ENCODE measurements at places on chromosomes 7 and 10.

GRCh38 chr10:5325076-5325475, 39.7 kb upstream of the UCN3 start:
- no peak for DNase-seq

GRCh38 chr10:96263669-96264068, 7.7 kb downstream of the BLNK start:
- DNase-seq = no peak

DNA sequence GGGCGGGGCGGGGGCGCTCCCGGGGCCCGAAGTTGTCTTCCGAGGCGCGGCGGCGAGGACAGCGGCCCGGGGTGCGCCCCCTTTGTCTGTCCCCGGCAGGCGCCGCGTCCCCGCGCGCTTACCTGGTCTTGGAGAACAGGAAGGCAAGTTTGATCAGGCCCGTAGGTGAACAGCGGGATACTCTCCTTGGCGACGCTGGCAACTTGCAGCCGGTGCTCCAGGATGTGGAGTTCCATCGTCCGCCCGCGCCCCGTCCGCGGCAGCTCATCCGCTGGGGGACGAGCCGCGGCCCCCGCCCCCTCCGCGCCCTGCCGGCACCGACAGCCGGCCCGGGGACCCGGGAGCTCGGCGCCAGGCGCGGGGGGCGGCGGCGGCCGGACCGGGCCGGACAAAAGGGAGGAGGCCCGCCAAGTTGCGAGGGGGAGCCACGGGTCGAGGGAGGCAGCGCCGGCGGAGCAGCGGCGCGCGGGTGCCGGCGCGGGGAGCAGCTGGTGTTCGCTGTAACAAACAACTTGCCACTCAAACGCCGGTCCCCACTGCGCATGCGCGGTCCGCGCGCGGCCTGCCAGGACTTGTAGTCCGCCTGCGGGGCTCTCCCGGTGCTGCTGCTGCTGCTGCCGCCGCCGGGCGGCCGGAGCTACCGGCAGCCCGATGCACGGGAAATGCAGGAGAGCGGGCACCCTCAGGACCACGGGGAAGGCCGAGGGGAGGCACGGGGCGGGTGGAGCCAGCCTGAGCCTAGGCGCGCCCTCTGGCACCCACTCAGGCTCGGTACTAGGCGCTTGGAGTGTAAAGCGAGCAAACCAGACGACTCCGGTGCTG, 35.6 kb upstream of the SPDYE3 start:
- DNase-seq = peak; percentile 47

- DNase-seq = peak; percentile 14
Measured at GRCh38 chr7:106736508-106737201, 75.7 kb upstream of the CCDC71L start.

DNA sequence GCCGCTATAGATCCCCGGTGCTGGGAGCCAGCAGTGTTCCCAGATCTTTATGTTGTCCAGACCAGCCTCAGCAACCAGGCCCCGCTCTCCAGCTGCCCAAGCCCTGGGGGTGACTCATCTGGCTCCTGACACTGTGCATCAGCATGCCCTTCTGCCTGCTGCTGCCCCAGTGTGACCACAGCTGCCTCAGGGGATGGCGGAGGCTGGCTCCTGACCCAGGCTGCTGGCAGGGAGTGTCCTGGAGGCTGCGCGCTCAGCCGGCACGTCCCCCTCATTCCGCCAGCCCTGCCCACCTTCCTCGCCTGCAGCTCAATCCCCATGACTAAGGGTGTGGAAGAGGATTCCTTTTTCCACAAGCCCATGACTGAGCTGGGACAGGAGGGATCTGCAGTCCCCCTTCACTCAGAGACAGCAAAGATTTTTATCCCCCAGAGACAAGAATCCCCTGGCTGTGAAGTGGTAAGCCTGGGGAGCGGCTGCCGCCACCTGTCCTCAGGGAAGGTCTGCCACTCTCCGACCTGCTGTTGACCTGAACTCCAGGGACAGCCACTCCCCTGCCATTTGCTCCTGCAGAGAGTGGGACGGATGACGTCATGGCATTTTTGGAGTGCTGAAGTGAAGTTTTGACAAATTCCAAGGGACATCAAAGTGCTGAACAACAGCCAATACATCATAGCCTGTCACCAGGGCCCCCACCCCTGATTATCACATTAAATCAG, 182.8 kb upstream of the BMPER start:
- DNase-seq = no peak

GRCh38 chr7:89247207-89247606, 451.7 kb upstream of the TEX47 start:
- DNase-seq = no peak

All from AG04449 (cell line).